ENCODE measurements at places on chromosomes 7 and 10.

GRCh38 chr7:127250312-127251035 is 2.3 kb downstream of the GRM8 start:
- DNase-seq: no peak

DNA sequence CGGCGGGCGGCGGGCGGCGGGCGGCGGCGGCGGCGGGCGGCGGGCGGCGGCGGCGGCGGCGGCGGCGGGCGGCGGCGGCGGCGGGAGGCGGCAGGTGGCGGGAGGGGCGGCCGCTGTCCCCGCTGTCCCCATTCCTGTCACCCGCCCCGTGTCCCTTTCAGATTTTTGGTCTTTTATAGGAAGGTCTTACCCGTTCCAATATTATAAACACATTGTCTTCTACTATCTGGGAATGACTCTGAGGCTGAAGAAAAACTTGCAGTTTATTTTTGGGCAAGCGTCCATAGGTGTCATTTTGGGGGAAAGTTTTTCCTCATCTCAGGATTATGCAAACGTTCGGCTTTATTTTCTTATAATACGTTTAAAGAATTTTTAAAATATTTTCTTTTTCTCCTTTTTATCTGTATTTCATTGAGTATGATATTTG is 578 bp downstream of the ZNF713 start:
- DNase-seq: no peak

- no peak for DNase-seq
Observed at GRCh38 chr10:7481368-7481765, 70.5 kb upstream of the SFMBT2 start.

DNA sequence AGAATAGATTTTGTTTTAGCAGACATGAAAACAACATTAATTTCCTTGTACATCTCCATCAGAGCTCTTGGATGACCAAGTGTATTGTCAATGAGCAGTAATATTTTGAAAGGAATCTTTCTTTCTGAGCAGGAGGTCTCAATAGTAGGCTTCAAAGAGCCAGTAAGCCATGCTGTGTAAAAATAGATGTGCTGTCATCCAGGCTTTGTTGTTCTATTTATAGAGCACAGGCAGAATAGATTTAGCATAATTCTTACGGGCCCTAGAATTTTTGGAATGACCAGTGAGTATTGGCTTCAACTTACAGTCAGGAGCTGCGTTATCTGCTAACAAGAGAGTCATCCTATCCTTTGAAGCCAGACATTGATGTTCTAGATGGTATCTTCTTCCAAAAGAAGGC is 19.0 kb downstream of the MINPP1 start:
- DNase-seq: no peak

GRCh38 chr10:102714621-102715455 is at the start of gene SFXN2:
Gene SFXN2 (plus strand): TSS chr10:102714636. CDS start chr10:102726637, 12,001 bp downstream.
- DNase-seq: peak; percentile 75

DNA sequence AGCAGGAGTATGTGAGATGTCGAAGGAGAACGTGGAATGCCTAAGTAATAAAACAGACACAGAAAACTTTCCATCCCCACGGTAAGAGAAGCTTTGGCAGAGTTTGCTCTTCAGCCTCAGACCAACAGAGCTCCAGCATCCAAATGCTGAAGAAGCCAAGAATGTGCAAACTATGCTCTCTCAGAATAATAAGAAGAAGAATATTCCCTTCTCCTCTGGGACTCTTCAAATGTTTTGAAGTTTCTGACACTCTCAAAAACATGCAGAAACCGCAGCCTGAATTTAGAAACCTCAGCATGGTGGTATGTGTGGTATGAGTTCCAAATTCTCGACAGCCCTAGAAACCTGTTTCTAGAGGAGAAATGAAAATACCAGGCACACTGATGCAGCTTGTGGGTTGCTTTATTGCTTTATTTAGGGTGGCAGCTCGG is 113.3 kb downstream of the KCNMA1 start:
- no peak for DNase-seq

GRCh38 chr7:24825381-24825794 is 68.1 kb upstream of the GSDME start:
- DNase-seq: no peak

GRCh38 chr10:106327747-106328146 is 836.8 kb downstream of the SORCS1 start:
- no peak for DNase-seq

- no peak for DNase-seq
Observed at GRCh38 chr7:139695588-139695987, 82.2 kb downstream of the HIPK2 start.

GRCh38 chr10:18456984-18457383 is 194.4 kb downstream of the NSUN6 start:
- no peak for DNase-seq

GRCh38 chr7:5001911-5002310 is 42.9 kb upstream of the MMD2 start:
- DNase-seq: no peak

- no peak for DNase-seq
Observed at GRCh38 chr7:1698201-1698600, 28.1 kb downstream of the ELFN1 start.

DNA sequence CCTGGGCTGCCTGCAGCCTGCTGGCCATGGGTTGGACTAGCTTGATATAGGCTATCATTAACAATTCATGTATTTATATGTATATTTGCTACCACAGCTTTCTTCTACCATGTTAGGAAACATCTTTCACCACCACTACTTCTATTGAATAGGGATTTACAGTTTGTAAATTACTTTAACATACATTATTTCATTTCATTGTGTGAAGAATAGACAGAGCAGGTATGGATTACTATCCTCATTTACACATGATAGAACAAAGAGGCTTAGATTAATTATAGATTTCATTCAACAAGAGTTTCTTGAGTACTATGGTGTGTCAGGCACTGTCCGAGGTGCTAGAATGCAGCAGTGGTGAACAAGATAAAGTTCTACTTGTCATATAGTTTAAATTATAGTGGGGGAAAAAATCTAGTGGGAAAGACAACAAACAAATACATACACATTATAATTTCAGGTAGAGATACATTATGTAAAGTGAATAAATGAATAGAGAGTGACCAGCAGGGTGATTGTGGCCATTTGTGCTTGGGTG is 20.6 kb downstream of the VTI1A start:
- DNase-seq: no peak

GRCh38 chr10:63720072-63720537 is 198.9 kb downstream of the REEP3 start:
- DNase-seq: peak; percentile 83

GRCh38 chr10:68365611-68366010 is 32.9 kb upstream of the PBLD start:
- DNase-seq: no peak

- no peak for DNase-seq
Observed at GRCh38 chr10:79058899-79059841, 9.6 kb upstream of the ZMIZ1 start.

GRCh38 chr10:76984559-76985443 is 652.8 kb downstream of the KCNMA1 start:
- peak; percentile 92 for DNase-seq

- DNase-seq: no peak
Observed at GRCh38 chr7:37081436-37081835, 357.1 kb upstream of the AOAH start.

- DNase-seq: peak; percentile 57
Observed at GRCh38 chr7:43763183-43763582, 4.7 kb downstream of the BLVRA start.

DNA sequence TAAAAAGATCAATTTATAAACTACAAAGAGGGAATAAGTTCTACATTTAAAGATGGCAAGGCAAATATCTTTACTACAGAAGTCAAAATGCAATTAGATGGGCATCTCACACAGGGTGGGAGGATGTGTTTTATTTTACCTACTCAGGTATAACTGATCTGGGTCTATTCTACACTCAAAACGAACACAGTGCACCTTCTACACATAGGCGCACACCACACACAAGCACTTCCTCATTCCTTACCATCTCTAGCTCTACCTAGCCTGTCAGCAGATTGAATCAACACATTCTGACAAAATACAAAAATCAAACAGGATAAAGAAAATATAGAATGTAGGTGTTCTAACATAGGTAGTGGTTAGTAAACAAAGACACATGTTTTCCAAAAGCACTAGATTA is 64.8 kb downstream of the SGCE start:
- no peak for DNase-seq

GRCh38 chr10:127044186-127044585 is 139.0 kb downstream of the DOCK1 start:
- no peak for DNase-seq

DNA sequence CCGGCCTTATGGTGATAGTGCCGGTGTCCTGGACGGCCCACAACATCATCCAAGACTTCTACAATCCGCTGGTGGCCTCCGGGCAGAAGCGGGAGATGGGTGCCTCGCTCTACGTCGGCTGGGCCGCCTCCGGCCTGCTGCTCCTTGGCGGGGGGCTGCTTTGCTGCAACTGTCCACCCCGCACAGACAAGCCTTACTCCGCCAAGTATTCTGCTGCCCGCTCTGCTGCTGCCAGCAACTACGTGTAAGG is 713 bp downstream of the CLDN4 start:
- peak; percentile 20 for DNase-seq

DNA sequence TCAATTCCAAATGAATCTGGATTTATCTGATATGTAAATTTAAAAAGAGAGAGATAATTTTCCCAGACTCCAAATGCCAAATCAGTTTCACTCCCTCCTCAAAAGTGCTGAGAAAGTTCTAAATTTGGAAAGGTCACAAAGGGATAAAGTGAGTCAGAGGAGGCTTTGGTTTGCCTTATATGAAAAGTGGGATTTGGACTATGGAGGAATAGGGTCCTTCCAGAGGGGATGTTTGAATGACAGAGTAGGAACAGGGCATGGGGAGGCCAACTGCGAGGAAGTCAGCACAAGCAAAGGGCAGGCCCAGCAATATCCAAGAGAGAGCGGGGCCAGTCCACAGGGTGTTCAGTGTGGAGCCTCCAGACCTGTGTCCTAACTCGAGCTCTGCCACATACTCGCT is 9.8 kb upstream of the FAS start:
- DNase-seq: no peak

- DNase-seq: peak; percentile 55
Observed at GRCh38 chr10:102455893-102456471, 4.6 kb upstream of the C10orf95 start.

- DNase-seq: no peak
Observed at GRCh38 chr10:119344381-119344780, 137.0 kb downstream of the GRK5 start.

DNA sequence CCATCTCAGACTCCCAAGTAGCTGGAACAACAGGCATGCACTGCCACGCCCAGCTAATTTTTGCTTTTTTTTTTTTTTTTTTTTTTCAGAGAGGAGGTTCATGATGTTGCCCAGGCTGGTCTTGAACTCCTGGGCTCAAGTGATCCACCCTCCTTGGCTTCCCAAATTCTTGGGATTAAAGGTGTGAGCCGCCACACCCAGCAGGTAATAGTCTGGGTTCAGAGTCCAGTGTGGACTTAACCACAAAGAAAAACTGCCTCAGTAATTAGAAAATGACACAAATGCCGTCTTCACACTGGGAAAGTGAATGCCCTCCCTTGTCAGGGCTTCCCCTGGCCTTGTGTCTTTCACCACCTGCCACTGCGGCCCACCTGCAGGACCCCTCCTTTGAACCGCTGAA is 101.1 kb downstream of the RAB11FIP2 start:
- no peak for DNase-seq

DNA sequence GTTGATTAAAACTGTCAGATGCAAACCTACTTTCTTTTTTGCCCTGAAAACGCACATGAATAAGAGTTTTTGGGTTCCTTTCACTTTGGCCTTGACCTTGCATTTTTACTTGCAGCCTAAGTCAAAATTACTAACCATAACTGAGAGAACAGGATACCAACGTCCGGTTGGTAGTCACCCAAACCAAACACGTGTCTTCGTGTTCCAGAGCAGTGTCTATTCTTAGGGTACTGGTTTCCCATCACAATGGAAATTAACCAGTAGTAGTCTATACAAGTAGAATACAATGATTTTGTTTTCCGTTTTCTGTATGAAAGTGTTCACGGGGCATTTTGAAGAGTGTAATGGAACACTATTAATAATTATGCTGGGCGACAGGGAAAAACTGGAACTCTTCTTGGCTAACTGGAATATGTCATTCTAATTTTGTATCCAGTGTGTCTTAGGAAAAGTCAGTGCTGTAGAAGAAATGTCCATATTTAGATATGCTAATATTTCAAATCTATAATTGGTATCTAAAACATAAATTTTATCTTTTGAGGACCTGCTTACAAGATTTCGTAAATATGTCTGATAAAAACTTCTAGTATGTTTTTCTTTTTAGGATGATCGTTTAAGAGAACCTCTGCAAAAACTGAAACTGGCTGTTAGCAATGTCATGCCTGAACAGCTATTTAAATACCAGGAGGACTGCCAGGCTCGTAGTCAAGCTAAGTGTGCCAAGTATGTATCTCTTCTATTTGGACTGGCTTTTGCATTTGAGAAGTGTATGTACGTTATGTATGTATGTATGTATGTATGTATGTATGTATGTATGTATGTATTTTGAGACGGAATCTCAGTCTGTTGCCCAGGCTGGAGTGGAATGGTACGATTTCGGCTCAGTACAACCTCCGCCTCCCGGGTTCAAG is 40.9 kb downstream of the UBN2 start:
- DNase-seq: no peak
